ENCODE measurements at places on chromosomes 12 and 14. TPM values are rescaled to one million over a fixed set of nuclear protein-coding genes. Genes with fewer than 3 reads are reported as not detected.

DNA sequence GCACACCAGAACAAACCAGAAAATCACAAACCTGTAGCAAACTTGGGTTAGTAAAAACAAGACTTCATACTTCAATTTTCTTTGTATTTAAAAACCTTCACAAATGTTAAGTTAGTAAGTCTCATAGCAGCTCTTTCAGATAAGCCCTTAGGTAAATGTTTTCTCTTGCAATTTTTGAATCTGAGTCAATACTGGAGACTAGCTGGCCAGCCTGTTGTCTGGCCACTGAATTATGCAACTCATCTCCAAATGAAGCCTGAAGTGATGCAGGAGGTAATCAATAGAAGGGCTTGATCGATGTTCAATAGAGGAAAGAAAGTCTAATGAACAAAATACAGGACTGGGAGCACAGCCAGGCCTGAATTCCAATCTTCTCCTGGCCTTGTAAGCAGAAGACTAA is 465.2 kb downstream of the LRIG3 start:
- no peaks in the 10 kb centered on the region for H3K4me1 ChIP-seq
- no peak overlapping the region for H3K27ac ChIP-seq
- H3K4me3 ChIP-seq = no peak overlapping the region
- H3K27me3 ChIP-seq = no peaks in the 10 kb centered on the region

DNA sequence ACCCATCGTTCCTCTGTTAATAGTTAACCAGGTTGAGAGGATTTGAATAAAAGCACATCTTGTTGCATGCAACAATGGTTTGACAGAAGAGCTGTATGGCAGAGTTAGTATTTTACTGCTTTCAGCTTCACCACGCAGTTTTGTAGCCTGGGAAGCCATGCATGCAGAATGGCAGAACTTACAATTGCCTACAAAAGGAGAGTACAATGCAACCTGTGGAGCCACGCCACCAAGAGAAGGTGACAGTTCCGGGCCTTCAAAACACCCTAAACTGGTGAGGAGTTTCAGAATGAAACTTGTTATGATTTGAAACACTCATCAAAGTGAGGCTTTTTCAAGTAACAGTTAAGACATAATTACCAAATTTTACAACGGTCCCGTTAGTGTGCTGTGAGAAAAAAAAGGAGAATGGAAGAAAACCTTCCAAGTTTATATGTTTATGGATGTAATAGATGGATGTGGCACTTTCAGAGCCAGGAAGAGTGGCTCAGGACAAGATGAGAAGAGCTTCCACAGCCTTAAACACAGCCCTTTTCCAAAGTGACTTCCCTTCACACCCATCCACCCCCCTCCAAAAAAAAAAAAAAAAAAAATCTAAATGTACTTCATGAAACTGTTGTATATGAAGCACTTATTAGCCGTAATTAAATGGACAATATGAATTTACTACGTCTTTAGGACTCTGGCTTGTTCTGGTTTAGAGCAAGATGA is 158.7 kb downstream of the EGLN3 start:
- no peaks in the 10 kb centered on the region for H3K36me3 ChIP-seq
- DNase-seq = no peak
- H3K27me3 ChIP-seq = peaks cover 8% of the 10 kb centered on the region
- no peak overlapping the region for H3K27ac ChIP-seq
- H3K4me1 ChIP-seq = no peaks in the 10 kb centered on the region

The NTN4 gene
- 19.4 TPM for total RNA-seq

GRCh38 chr14:30588873-30589272 is 29.9 kb downstream of the G2E3 start:
- H3K27me3 ChIP-seq = no peaks in the 10 kb centered on the region
- H3K4me1 ChIP-seq = no peaks in the 10 kb centered on the region
- DNase-seq = no peak
- H3K27ac ChIP-seq = no peak overlapping the region
- H3K36me3 ChIP-seq = peaks cover 49% of the 10 kb centered on the region

DNA sequence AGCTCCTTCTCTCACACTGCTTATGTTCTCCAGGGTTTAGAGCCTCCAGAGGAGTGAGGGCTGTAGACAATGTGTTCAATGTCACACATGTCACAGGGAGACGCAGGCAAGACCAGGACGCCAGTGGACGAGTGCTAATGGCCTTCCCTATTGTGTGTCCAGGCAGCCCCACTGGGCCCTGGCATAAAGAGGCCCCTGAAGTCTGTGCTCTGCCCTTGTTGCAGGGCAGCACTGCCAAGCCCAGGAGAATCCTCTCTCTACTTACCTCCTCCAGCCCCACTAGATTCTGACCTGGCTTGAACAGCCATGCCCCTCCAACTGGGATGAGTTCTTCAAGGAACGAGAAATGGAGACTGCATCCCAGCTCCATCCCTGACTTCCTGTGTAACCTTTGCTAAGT is 24.8 kb upstream of the TMEM106C start:
- H3K4me3 ChIP-seq = no peak overlapping the region
- H3K4me1 ChIP-seq = no peaks in the 10 kb centered on the region
- no peak for DNase-seq
- no peak overlapping the region for H3K27ac ChIP-seq
- peaks cover 30% of the 10 kb centered on the region for H3K27me3 ChIP-seq

GRCh38 chr12:32821293-32821692 is 65.6 kb upstream of the YARS2 start:
- no peaks in the 10 kb centered on the region for H3K36me3 ChIP-seq
- no peak overlapping the region for H3K4me3 ChIP-seq
- no peak overlapping the region for H3K27ac ChIP-seq
- H3K4me1 ChIP-seq = no peaks in the 10 kb centered on the region
- no peaks in the 10 kb centered on the region for H3K27me3 ChIP-seq
- DNase-seq = no peak

- H3K36me3 ChIP-seq = no peaks in the 10 kb centered on the region
- H3K27ac ChIP-seq = no peak overlapping the region
- no peaks in the 10 kb centered on the region for H3K27me3 ChIP-seq
- DNase-seq = no peak
- H3K4me1 ChIP-seq = no peaks in the 10 kb centered on the region
Measured at GRCh38 chr14:37778135-37778943, 182.9 kb downstream of the TTC6 start.

- no peak for DNase-seq
- no peaks in the 10 kb centered on the region for H3K27me3 ChIP-seq
Measured at GRCh38 chr12:105935106-105935505, 203.6 kb downstream of the NUAK1 start.

DNA sequence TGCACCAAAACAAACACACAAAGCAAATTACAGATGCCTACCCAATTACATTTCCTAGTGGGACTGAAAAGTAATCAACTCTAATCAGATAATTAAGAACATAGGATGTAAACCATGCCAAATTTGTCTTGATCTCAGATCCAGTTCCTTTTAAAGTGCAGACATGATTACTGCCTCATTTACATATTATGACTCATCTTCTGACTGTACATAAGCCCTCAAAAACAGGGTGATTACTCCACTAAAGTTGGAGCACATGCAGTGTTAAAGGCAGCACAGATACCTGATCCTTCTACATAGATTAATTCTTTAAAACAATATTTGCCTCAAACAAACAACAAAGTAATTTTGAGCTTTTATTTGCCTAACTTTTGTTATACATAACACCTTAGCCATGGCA is 337.2 kb downstream of the RPS29 start:
- no peaks in the 10 kb centered on the region for H3K27me3 ChIP-seq
- H3K4me1 ChIP-seq = no peaks in the 10 kb centered on the region
- no peak for DNase-seq

- no peak overlapping the region for H3K27ac ChIP-seq
- no peaks in the 10 kb centered on the region for H3K36me3 ChIP-seq
- no peak overlapping the region for H3K4me3 ChIP-seq
- no peak for DNase-seq
- H3K27me3 ChIP-seq = no peaks in the 10 kb centered on the region
- H3K4me1 ChIP-seq = no peaks in the 10 kb centered on the region
Measured at GRCh38 chr12:99332936-99333591, 314.5 kb upstream of the GARIN6 start.
